ENCODE measurements at places on chromosomes 6 and 20.

DNA sequence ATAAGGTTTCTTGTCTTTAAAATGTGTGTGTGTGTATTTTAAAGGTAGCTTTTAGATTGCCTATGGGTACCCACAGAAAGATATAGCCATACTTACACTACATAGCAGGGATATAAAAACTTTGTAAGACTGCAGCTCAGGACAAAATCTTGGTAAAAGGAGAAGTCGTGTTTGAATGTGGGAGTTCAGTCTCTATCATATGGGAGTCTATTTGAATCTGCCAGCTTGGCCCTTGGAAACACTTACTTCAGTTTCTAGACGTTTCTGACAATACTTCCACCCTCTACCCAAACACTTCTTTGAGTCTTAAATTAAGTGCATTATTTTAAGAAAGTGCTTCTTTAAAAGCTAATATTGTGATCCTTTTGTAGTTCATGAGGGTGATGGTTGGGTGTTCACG is 155.7 kb downstream of the CARMIL1 start:
- no peak for DNase-seq

GRCh38 chr20:4633780-4634179 is 87.9 kb upstream of the PRND start:
- no peak for DNase-seq

GRCh38 chr6:107400616-107401147 is 58.7 kb downstream of the PDSS2 start:
- no peak for DNase-seq

DNA sequence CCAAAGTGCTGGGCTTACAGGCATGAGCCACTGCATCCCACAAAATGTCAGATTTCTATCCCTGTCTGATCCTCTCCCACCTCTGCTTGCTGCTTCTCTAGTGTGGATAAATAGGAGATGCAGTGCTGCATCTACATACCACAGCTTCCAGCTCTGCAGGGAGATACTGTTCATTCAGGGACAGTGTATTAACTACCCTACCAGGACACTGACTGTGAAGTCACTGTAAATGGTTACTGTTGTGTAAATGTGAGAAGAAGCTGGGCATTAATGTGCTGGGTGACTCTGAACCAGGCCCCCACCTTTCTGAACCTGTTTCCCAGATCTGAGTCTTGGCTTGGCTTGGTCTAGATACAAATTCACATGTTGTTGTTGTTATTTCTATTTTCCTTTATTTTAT is 488.6 kb upstream of the SULF2 start:
- no peak for DNase-seq

- no peak for DNase-seq
Observed at GRCh38 chr20:59807909-59808728, 125.3 kb downstream of the SYCP2 start.

DNA sequence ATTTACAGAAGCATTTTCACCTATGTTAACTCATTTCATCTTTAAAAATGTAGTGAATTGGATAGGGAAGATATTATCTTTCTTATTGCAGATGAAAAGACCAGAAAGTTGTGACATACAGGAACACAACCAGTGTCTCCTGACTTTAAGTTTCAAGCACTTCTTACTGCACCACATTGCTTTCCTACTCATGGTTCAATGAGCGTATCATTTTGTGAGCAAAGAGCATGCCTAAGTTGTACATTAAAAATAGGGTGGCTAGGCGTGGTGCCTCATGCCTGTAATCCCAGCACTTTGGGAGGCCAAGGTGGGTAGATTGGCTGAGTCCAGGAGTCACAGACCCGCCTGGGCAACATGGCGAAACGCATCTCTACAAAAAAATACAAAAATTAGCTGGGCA is 21.2 kb upstream of the RNGTT start:
- no peak for DNase-seq

DNA sequence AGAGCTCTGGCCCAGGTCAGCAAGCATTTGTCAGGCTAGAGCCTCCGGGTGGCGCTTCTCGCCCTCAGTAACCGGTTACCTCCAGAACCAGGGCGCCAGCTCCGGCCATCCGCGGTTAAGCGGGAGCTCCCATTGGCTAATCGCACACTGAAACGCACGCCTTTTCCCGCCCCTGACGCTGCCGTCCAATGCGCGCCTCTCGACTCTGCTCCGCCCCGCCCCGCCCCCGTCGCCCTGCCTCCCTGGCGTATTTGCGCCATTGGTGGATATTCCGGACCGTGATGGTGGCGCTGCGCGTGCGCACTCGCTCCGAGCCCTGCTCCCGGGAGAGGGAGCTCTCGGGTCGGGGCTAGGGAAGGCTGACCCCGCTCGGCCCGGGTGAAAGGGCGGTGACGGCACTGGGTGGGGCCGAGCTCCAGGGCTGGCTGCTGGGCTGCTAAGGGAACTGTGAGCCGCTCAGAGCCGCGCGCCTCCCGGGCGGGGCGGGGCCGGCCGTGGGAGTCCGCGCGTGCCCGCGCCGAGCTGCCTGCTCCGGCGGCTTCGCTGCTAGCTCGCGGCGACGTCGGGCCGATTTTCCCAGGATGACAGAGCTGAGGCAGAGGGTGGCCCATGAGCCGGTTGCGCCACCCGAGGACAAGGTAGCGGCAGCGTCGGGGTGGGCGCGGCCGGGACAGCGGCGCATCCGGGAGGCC is at the start of gene CDS2:
Gene CDS2 (plus strand): TSS at position 497 of the 692 bp plus-strand sequence. CDS start 85 bp downstream, at position 582.
- peak; percentile 100 for DNase-seq

- DNase-seq, result peak; percentile 3
Observed at GRCh38 chr6:52815167-52816092, 11.8 kb upstream of the GSTA1 start.

DNA sequence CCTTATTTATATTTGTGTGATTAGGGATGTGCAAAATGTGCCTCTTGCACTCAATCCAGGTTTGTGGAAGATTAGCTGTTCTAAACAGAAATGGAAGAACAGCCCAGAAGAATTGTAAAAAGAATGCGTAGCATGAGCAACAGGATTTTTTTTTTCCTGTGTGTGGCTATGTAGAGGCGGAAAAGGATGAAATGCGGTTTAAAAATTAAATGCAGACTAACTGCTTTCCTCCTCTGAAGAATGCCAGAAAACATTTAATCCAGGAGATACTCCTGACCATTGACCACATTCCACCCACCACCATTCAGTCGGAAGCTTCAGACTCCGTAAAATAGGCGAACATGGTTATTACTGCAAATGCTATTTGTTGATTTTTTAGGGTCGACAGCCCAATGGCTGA is 83.4 kb downstream of the BMP6 start:
- DNase-seq, result no peak

GRCh38 chr6:136526196-136526930 is 23.9 kb downstream of the MAP7 start:
- DNase-seq, result peak; percentile 26

GRCh38 chr6:73803562-73804241 is 107.7 kb downstream of the CD109 start:
- no peak for DNase-seq

DNA sequence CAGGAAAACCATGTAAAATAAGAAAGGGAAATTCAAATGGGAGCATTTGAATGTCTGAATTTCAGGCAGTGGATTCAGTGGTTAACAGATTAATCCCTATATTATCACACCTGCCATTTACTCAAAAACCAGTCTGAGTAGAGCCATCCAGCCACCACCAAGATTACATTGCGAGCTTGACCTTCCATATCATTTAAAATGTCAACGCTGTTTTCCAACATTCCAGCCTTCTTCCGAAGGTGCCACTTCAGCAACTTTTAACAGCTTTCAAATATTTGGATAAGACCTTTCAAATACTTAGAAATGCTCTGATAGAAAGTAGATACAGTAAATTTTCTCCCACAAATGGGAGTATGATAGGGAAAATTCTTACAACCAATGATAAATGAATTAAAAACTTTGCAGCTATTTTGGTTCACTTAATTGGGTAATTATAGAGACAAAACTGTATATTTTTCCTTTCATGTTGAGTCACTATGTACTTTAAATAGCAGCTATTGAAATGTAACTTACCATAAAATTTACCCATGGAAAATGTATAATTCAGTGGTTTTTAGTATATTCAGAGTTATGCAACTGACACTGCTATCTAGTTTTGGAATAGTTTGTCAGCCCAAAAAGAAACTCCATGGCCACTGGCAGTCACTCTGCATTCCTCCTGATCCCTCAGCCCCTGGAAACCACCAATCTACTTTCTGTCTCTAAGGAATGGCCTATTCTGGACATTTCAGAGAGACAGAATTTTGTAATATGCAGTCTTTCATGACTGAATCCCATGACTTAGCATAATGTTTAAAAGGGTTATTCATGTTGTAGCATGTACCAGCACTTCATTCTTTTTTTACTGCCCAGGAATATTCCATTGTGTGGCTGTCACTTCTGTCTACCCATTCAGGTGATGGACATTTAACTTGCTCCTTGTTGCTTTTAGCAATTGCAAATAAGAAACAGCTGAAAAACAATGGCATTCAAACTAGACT is 21.5 kb downstream of the EZR start:
- no peak for DNase-seq

GRCh38 chr20:23371496-23371895 is 9.5 kb downstream of the GZF1 start:
- DNase-seq, result no peak
